ENCODE measurements at places on chromosomes 3 and 15.

DNA sequence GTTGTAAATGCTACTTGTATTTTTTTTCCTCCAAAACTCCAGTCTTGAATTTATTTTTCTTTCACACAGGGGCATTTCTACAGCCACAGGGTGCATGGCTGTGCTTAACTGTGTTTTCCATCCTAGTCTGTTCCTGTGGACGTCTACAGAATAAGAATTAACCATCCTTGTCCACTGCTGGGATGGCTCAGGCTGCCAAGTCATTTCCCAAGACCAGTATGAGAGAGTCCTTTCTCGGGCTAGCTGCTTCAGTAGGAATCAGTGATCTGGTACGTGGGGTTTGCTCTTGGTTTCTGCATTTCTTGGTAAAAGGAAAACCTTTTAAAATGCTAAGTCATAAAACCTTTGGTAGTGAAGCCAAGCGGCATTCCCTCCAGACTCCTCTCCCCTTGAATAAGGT lies 29.8 kb downstream of the CHDH start:
- DNase-seq, result no peak

- no peak for DNase-seq
These were observed 42.4 kb upstream of the CMTM8 start for GRCh38 chr3:32195995-32196540.

DNA sequence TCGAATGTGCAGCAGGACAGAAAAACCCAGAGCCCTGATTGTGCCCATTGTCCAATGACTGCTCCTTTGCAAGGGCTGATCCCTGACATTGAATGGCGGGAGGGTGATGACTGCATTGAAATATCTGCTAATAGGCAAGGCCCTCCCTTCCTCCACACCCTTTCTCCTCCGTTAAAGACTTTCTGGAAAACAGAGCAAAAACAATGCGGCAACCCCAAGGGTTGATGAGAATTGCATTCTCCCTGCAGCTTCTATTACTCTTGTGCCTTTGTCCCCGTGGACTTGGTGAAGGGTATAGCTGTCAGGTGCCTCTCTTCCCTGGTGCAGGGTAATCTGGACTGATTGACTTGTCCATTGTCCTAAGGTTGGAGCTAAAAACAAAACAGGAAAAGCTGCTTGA lies 71.8 kb downstream of the THSD4 start:
- no peak for DNase-seq

DNA sequence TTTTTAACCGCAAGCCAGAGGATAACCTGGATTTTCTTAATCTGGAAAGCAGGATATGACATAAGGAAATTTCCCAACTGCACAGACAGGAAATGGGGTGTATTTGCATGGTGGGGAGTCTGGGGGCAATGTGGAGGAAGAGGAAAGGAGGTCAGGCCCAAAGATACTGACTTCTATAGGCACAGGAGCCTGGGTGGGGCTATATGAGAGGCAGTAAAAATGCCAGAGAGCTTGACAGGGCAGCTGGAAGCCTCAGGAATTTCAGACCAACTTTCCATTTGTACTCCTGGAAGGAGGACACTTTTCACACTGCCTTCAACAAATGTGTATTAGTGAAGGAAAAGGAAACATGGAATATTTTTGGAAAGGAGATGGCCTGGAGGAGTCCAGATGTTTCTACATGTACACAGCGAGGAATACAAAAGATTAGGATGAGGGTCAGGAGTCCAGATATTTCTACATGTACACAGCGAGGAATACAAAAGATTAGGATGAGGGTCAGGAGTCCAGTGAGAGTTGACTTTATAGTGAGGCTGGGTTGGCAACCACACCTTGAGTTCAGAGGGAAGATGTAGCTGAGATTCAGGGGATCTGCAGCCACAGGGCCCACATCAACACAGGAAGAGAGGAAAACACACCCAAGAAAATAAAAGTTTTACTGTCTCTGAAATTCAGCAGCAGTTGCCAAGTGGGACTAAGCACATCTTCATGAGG lies 111.9 kb upstream of the PTPRG start:
- no peak for DNase-seq

DNA sequence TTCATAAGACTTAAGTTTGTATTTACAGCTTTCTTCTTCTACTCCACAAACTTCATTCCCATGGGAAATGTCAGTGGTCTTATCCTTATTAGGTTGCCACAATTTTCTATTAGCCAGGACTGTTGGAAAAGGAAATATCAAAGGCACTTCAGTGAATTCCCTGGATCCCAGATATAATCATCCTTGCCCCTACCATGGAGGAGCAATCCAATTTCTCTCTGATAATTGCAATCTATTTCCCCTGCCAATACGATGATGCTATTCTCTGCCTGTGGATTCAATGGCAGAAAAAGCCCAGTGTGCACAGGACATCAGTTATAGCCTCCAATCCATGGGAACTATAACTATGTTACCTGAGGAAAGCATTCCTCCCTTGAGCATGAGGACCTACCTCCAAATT lies 536.4 kb upstream of the UBE2E2 start:
- no peak for DNase-seq

DNA sequence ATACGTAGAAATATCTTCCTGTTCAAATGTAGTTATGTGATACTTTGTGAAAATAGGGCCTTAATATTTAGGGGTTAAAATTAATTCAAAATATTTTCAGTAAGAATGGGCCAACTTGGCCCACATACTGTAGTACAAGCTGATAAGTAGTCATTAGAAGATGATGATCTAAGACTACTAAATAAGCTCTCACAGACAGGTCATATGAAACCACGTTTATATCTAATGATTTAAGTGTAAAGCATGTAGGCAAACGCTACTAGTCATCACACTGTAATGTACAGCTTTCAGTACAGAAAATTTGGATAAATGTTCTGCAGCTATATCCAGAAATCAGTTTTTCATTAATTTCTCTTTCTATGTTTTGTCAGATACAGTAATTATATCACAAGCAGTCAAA lies 228.6 kb downstream of the UBE2E2 start:
- no peak for DNase-seq

- no peak for DNase-seq
These were observed 154.0 kb upstream of the GOLGA6L4 start for GRCh38 chr15:84081391-84082168.

- no peak for DNase-seq
These were observed 185.6 kb downstream of the FAM43A start for GRCh38 chr3:194871143-194871863.
